ENCODE measurements at places on chromosomes 6 and 20. TPM values are rescaled to one million over a fixed set of nuclear protein-coding genes. Genes with fewer than 3 reads are reported as not detected.

GRCh38 chr20:4067600-4068261 is 52.4 kb upstream of the RNF24 start:
- no peak for DNase-seq

- DNase-seq = peak; percentile 78
Observed at GRCh38 chr6:87922947-87923330, 124.7 kb upstream of the SPACA1 start.

Gene CCN2
- not detected for polyA plus RNA-seq

Gene SLC35B3
- polyA plus RNA-seq = 9.2 TPM

GRCh38 chr20:53870426-53871315 is 199.7 kb downstream of the BCAS1 start:
- DNase-seq = no peak

DNA sequence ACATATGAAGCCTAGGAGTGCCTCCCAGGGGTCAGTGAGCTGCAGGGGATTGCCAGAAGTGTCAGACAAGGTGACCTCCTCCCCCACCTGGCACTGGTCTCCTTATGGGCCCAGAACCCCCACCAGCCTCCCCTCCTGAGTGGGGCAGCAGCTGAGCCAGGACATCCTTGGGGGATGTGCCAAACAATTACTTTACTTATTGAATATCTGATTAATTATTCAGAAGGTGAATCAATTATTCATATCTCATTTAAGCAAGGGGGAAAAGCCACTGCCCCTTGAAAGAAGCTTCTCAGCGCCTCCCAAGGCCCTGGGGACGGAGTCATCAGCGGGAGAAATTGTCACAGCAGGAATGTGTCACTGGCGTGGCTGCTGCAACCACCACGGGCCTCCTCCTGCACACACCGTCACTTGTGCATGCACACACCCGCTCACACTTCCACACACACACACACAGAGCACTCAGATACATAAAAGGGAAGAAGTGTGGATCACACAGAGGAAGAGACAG is 123.4 kb upstream of the MAFB start:
- DNase-seq = no peak

Gene LTA
- polyA plus RNA-seq = 26.0 TPM

DNA sequence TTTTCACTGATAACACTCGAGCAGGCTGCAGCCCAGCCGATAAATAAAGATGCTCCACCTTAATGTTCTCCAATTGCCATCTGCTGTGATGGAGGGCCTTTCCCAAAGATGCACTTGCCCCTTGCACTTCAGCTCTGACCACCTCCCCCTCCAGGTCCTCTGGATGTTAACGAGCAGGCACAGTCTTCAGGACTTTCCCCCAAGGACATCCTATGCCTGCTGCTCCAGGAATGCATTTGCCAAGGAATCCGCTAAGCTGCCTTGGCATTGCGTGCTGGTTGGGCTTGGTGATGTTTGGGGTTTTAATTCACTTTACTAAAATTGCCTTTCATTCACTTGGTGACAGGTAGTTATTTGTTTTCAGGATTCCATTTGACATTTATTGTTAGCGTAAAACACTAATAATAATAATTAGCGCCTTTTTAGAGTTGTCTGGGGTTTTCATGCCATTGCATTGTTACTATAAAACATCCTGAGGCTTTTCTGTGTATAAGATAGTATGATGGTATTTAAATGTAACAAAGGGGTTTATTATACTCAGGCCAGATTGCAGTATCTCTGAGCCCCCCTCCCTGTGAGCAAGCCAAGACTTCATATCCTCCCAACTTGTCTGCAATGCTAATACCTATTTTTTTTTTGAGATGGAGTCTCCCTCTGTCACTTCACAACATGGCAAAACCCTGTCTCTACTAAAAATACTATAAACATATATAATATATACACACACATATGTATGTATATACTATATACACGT is 66.7 kb upstream of the TSHZ2 start:
- no peak for DNase-seq

DNA sequence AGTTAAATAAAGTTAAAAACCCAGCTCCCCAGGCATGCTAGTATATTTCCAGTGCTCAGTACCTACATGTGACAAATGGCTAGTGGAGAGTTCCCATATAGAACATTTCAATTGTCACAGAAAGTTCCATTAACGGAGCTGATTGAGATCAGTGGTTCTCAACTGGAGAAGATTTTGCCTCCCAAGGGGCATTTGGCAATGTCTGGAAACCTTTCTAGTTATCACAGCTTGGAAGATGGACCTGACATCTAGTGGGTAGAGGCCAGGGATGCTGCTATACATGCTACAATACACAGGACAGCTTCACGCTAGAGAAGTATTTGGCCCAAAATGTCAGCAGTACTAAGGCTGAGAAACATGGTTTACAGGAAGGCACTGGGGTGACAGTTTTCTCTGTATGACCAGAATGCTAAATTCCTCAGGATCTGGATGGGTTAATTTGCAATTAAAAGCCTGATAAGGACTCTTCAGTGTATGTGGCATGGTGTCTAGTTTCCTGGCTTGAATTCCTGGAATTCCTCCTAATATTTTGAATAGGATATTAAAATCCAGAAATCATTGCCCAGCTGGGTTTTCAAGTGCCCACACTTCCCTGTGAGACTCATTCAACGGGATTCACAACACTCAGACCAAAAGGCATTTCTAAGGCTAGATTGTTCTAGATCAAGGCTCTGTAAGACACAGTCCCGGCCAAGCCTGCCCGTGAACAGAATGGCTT is 84.7 kb upstream of the SALL4 start:
- no peak for DNase-seq

GRCh38 chr6:79782792-79783580 is 151.9 kb downstream of the SH3BGRL2 start:
- no peak for DNase-seq

DNA sequence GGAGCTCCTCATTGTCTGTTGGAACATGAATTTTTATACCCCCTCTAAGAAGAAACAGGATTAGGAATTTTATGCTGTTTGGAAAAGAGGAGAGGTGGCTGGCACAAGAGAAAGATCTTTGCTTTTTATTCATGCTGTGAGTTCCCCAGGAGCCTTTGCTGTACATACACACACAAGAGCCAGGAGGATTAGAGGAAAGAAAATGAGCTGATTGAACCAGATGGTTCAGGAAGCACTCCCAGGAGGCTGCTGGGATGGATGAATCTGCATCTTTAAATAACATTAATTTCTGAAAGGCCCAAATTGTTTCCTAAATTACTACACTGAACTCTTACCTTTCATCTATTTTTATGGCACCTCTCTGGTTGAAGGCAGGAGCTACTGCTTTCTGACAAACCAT is 20.1 kb upstream of the TCP11 start:
- no peak for DNase-seq

Gene COX4I2
- polyA plus RNA-seq = not detected

- no peak for DNase-seq
Observed at GRCh38 chr6:100435299-100435698, 29.4 kb downstream of the SIM1 start.

GRCh38 chr6:148128014-148128730 is 214.5 kb upstream of the SASH1 start:
- no peak for DNase-seq

DNA sequence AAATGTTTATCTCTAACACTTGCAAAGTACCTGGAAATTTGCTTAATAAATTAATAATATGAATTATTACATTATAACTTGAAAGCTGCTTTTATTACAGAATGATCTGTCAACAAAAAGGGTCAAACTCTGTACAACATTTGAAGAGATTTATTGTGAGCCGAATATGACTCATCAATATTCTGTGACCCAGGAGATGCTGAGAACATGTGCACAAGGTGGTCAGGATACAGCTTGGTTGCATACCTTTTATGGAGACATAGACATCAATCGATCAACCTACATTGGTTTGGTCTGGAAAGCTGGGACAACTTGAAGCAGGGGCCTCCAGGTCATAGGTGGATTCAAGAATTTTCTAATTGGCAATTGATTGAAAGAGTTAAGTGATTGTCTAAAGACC is 79.0 kb downstream of the RNASET2 start:
- no peak for DNase-seq

DNA sequence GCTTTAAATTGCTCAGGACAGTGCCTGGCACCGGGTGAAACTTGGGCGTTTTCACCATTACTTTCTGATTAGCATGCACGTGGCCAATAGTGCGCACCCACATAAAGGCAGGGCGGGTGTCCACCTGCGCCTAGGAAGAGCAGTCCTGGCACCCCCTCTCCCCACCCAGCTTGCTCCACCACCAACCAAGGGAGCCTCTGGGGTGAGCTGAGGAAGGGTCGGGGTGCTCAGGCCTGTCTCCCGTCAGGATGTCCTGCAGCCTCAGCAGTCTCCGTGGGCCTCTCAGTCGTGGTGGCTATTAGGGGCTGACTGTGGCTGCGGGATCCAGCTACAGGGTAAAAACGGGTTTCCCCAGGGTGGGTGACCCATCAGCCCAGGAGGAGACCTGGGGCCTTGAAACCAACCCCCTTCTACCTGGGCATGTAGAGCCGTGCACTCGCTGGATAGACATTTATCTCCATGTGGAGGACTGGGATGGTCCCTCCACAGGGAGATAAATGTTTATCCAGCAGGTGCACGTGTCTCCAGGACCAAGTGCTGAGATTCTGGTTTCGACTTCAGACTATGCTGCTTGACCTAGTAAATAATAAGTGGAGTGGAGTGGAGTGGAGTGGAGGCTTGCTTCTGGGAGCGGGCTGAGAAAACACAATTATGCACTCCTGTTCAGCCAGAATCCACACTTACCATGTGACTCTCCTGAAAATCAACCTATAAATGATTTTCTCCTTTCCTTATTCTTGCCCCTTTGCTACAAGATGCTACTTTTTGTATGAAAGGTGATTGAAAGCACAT is 91.1 kb downstream of the ZDHHC14 start:
- no peak for DNase-seq

GRCh38 chr6:21312118-21312517 is 281.4 kb upstream of the SOX4 start:
- DNase-seq = no peak

- no peak for DNase-seq
Observed at GRCh38 chr20:40933758-40934157, 94.9 kb upstream of the TOP1 start.

DNA sequence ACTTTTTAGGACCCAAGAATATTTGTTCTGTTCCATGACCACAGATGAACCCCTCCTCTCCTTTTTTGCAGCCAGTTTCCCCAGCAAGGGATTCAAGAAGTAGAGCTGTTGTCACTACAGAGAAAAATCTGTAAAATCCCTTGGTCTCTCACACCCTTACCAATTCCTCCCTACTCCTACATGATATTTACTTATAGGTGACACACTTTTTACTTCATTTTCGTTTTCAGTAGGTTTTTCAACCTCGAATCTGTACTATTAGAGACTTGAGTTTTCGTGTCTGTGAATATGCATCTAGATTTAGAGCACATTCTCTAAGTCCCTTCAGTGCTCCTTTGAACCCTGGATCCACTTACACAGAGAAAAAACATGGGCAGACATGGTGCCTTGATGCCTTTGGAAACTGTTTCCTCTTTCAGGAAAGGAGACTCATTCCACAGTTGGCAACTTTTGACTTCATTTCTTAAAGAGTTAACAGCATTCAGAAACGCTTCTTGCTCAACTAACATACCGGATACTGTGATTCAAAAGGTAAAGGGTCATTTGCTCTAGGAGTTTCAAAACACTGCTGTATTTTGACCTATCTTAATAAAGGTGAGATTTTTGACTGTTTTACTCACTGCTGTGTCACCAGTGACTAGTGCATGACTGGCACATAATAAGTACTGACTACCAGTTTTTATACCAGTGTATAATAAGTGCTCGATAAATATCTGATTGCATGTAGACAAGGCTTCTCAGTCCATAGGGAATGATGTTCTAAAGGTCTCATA is 50.6 kb downstream of the LAMA4 start:
- no peak for DNase-seq

Gene IYD
- not detected for polyA plus RNA-seq

DNA sequence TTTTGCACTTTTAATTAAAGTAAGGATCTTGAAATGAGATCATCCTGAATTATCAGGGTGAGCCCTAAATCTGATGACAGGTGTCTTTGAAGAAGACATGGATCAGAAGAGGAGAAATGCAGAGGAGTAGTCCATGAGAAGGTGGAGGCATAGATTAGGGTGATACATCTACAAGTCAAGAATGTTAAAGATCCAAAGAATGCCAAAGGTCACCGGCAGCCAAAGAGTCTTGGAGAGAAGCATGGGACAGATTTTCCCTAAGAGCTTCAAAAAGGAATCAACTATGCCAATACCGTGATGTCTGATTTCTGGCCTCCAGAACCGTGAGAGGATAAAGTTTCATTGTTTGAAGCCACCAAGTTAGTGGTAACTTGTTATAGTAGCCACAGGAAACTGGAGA is 59.0 kb upstream of the THEMIS start:
- DNase-seq = no peak

GRCh38 chr6:148221196-148221979 is 121.2 kb upstream of the SASH1 start:
- no peak for DNase-seq

Gene ID1
- not detected for polyA plus RNA-seq

GRCh38 chr6:14059791-14060436 is 57.7 kb upstream of the CD83 start:
- no peak for DNase-seq

Gene SLC25A27
- not detected for polyA plus RNA-seq

DNA sequence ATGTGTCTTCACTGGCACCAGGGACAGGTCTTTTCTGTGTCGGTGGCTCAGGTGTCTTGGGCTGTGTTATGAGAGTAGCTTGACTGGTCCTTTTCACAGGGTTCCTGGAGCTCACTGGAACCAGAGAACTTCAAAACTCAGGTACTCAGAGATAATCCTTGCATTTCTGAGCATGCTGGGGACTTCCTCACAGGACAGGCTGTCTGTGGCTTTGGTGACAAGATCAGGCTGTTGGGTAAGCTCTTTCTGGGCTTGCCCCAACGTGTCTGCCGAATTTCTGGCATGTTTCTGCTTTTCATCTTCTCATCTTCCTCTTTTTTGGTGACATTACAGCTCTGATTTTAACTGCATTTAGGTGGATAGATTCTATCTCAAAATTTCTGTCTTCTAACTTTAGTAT is 270.0 kb downstream of the CDH26 start:
- no peak for DNase-seq

GRCh38 chr6:132365281-132365907 is 35.9 kb downstream of the MOXD1 start:
- DNase-seq = no peak

- peak; percentile 39 for DNase-seq
Observed at GRCh38 chr6:148657048-148657447, 89.8 kb upstream of the UST start.

DNA sequence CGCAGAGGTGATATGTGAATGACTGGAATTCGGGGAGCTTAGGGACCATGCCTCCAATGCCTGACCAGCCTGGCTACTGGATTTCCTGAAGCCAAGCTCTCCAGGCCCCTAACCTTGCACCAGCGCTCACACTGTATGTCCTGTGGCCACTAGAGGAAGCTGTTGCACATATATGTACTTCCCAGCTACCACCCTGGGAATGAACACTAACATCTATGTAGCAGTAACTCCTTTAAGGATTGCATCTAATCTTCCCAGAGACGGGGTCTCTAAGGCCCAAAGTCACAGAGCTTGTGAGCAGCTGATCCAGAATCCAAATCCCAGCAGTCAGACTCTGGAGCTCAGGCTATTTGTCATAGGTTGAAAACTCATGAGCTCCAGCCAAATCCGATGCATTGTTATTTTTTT is 20.4 kb upstream of the BPIFB1 start:
- DNase-seq = no peak

Gene CLPSL1
- not detected for polyA plus RNA-seq

Gene FILIP1
- polyA plus RNA-seq = not detected

Data from naive B cell (primary cell).